Caudate nucleus (tissue), 63 donors: ENCODE measurements at places on chromosomes 2 and 18.
A peak's percentile ranks its signal among the peaks of the same experiment; 100 is the strongest.

DNA sequence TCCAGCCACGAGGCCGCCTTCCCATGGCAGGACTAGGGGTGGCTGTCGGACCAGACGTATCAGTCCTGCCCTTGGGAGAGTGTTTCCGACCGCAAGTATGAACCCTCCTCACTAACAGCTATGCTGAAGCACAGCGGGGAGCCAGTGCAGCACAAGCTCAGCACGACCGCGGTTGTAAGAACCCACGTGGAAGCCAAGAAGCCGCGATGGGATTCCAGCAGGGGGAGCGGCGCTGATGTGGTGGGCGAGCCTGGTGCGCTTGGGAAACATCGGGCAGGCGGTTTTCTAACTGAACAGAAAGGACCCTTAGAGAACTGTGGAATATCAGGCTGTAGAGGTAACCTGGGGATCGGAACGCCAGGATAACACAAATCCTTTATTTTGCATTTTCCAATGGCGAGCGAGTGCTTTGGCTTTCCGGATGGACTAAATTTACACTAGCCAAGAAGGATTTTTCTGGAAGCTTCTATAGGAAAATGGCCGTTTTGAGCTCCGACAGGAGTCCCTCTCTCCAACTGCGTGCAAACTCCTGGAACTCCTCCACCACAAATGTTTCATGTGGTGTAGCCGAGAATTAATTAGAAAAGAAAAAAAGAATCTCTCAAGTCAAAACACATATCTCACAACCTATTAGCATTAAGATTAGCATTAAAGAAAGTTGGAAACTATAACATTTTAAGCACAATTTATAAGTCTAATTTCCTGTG is 132.0 kb upstream of the MYCN start:
- no peak for DNase-seq

GRCh38 chr18:41752826-41753225 is 202.2 kb upstream of the PIK3C3 start:
- no peak for DNase-seq

GRCh38 chr2:119647440-119648169 is 31.4 kb upstream of the TMEM177 start:
- no peak for DNase-seq

- no peak for DNase-seq
Measured at GRCh38 chr2:123073956-123074355, 951.1 kb upstream of the CNTNAP5 start.

DNA sequence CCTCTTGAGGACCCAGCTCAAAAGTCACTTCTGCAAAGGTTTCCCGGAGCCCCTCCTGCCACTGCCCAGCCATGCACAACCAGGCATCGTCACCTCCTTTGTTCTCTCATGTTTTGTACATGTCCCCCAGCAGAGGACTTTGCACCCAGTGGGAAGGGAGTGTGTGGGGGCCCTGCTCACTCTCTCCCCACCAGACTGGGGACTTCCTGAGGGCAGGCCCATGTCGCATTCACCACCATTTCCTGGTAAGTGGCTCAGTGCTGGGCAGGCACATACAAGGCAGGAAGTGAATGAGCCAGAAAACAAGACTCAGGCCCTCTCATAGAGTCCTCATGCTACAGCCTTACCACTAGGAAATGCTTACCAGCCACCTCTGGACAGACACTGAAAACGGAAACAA is 18.9 kb downstream of the MRPL35 start:
- no peak for DNase-seq

- peak; percentile 69 for DNase-seq
Measured at GRCh38 chr18:9334973-9335696, 562 bp downstream of the TWSG1 start.

- DNase-seq, result no peak
Measured at GRCh38 chr2:170420961-170421687, 243.2 kb downstream of the MYO3B start.

- DNase-seq, result no peak
Measured at GRCh38 chr18:55500316-55501086, 87.5 kb downstream of the TCF4 start.

GRCh38 chr18:62644773-62645172 is 70.6 kb upstream of the PHLPP1 start:
- DNase-seq, result no peak

- DNase-seq, result no peak
Measured at GRCh38 chr2:152445791-152446201, 110.8 kb downstream of the FMNL2 start.

DNA sequence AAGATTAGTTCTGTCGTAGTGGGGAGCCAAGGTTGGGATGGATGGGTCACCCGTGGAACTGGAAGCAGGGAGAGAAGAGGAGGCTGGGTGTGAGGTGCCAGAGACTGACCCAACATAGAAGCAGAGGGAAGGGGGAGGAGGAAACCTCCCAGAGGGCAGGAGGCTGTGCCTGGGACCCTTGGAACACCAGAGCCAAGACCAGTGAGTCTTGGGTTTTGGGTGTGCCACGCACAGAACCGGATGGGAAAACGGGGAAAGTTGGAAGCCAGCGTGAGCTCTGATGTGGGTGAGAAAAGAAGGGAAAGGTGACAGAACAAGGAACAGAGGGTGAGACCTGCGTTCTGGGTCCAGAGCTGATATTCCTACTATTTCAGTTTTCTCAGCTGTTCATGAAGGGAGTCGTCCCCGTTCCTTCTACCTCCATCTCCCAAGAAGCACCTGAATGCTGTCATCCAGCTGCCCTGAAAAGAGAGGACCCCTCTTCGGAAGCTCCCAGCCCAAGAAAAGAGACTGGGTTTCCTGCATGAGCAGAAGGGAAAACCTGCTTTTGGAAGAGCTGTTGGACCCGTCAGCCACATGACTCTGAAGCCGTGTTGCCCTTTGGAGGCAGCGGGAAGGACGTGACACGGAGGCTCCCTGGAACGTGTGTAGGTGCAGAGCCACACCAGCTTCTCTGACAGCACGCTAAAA is 250.1 kb downstream of the NDUFA10 start:
- no peak for DNase-seq

DNA sequence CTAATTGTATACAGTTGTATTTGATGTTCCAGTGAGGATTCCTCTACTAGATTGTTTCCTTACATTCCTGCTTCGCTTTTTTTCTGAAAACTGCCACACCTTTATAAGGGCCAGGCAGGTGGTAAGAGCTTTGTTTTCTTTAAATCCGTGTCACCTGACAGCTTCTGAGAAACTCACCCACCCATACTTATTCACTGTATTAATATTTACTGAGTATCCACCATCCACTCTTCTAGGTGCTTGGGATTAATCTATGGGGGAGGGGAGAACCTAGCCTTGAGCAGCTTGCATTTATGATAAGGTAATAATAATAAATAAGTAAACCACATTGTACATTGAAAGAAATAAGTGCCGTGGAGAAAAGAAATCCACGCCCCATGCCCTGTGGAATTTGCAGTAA is 174.7 kb upstream of the AGAP1 start:
- no peak for DNase-seq

DNA sequence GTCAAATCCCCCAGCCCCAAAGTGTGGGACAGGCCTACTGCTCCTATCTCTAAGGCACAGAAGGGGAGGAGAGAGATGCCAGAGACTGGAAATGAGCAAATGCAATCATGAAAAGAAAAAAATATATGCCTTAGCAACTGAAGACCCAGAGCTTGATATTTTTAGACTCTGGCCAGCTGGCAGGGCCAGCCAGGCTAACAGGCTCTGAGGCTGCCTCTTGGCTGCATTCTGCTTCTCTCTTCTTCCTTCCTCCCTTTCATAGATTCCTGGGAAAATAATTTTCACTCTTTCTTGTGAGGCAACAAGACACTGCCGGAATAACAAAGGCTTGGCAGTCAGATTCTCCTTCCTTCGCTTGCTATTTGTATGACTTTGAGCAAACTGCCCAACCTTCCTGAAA is 209.1 kb downstream of the RAD51AP2 start:
- no peak for DNase-seq

DNA sequence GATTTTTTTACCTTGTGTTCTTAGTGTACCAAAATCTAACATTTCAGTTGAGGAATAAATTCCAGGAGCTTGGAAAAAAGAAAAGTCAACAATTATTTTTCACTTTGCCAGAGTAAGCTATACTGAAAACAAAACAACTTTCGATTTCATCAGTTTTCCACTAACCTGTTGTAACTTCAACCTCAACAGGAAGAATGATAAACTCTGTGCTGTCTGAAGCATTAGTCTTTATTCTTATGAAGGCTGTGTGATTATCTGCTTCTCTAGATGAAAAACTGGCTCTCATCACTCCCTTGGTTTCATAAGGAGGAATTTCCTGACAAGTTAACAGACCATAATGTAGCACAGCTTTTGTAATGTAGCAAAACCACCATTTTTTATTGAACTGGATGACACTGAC is 121.2 kb downstream of the ZAP70 start:
- no peak for DNase-seq

- no peak for DNase-seq
Measured at GRCh38 chr2:235025800-235026536, 74.2 kb downstream of the SH3BP4 start.

GRCh38 chr2:42804891-42805290 is 12.5 kb upstream of the HAAO start:
- no peak for DNase-seq

GRCh38 chr18:49499046-49499637 is 12.1 kb upstream of the C18orf32 start:
- no peak for DNase-seq

- no peak for DNase-seq
Measured at GRCh38 chr2:235611349-235611748, 117.5 kb downstream of the AGAP1 start.

GRCh38 chr2:161426455-161426921 is 10.4 kb downstream of the TBR1 start:
- DNase-seq, result no peak

- DNase-seq, result no peak
Measured at GRCh38 chr2:239386001-239386670, 14.7 kb downstream of the HDAC4 start.

- no peak for DNase-seq
Measured at GRCh38 chr2:112767693-112768330, 3.4 kb upstream of the CKAP2L start.

DNA sequence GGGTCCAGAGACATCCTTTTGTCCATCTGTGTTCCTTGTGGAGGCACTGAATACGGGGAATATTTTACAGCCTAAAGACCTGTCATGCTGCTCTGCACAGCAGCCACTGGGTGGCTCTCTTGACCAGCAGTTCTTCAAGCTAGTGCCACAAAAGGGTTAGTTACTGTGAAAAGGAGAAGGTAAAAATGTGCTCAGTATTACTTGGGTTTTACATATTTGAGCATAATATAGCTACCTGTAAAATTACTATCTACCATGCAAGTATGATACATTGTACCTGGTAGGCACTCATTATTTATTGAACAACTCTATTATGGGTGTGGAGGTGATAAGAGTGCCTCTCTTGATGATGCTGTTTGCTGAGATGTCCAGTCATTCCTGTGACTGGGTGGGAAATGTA is 23.6 kb downstream of the FZD5 start:
- DNase-seq, result no peak

DNA sequence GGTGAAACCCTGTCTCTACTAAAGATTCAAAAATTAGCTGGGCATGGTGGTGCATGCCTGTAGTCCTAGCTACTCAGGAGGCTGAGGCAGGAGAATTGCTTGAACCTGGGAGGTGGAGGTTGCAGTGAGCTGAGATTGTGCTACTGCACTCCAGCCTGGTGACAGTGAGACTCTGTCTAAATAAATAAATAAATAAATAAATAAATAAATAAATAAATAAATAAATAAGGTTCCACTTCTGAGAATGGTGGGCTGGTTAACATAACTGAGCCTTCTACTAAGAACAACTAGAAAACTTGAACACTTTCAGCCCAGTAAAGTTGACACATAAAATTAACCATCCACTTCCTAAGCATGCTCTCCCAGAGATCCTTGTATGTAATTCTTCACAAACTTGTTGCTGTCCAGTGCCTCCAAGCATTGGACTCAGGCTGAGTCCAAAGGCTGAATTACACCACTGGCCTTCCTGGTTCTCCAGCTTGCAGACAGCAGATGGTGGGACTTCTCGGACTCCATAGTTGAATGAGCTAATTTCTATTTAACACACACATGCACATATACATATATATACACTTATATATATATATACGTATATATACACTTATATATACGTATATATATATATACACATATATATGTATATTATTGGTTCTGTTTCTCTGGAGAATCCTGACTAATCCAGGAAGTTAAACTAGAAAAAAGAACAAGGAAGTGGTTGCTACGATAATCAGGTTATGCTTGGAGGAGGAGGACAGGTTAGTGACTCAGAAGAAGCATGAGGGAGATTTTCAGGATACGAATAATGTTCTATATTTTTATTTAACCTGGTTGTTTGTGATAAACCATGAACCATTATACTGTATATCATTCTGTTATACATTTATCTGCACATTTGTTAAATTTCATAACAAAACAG is 348.8 kb downstream of the METTL4 start:
- no peak for DNase-seq

- no peak for DNase-seq
Measured at GRCh38 chr18:37426586-37426985, 139.0 kb downstream of the CELF4 start.

DNA sequence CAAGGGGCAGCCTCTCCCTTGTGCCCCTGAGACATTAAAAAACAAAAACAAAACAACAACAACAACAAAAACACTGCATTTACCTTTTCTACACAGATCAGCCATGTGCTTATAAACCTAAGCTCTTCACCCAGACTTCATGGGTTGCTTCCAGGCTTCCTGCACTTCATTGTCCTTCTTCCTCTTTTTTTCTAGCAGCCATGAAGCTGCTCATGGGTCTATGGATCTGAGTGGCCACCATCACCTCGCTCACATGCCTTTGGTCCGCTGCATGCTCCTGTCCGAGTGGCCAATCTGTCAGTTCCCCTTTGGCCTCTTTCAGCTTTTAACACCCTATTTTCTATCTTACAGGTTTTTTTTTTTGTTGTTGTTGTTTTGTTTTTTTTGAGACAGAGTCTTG is 9.0 kb upstream of the TET3 start:
- DNase-seq, result no peak

- no peak for DNase-seq
Measured at GRCh38 chr2:182481676-182482075, 54.8 kb upstream of the PDE1A start.

GRCh38 chr2:136013955-136014354 is 28.5 kb upstream of the DARS1 start:
- no peak for DNase-seq

DNA sequence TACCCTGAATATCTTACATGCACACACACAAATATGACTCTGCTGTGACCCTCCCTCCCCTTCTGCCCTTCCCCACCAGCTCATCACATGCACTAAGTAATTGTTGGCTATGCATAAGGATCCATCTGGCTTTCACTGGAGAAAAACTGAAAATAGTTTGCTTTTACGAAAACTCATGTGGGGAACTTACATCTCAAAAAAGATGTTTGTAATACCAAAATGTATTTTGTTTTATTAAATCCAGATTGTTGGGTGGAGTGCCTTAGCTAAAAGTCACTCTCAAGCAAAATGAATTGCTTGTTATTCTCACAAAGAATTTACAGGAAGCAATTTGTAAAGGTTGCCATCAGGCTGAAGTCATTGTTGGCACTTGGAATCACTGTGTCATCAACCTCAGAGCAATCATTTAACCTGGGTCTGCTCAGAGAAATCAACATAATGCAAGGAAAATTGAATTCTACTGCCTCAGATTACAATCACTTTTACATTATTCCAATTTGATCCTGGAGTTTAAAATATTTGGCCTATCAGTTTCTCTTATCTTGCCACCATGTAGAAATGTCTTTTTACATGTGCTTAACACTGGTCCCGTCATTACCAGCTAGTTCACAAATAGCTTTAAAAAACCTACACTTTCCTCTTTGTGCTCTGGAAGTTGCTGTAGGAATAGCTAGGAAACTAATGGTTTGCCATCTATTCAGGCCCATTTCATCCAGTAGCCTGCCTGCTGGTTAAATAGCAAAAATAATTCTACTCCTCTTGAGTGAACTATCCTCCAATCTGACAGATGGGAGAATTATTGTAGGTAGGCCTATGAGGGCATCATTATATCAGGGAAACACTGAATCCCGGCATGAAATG is 90.3 kb upstream of the TMEM17 start:
- no peak for DNase-seq
